ENCODE measurements at places on chromosomes 5 and 9.

DNA sequence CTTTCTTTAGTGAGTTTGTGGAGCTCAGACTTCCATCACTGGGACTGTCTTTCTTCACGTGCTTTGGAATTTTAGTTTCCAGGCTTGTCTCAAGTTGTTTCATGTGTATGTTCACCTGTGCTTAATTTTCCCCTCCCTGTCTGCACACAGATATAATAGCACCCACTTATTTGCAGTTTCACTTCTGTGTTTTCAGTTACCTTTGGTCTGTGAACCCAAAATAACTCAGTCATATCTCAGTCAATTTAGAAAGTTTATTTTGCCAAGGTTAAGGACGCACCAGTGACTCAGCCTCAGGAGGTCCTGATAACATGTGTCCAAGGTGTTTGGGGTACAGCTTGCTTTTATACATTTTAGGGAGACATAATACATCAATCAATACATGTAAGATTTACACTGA, 330.4 kb downstream of the ICE1 start:
- no peak for DNase-seq

DNA sequence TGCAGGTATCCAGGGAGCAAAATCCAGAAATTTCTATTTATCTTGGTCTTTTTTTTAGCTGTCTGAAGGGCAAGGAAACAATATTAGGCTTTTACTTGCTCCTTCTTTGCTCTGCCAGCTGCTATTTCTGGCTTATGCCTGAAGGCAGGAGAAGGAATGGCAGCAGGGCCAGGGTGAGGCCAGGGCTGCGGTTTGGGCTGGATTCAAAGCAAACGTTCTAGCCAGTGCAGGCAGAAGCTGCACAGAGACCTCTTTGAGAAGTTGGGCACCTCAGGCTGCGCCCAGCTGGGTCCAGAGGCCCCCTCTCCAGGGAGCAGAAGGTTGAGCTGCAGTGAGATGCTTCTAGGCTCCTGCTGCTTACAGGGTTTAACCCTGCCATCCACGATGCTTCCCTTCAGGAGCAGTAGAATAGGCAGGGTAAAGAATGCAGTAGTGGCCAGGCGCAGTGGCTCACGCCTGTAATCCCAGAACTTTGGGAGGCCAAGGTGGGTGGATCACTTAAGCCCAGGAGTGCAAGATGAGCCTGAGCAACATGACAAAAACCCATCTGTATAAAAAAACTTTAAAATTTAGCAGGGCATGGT, 201.2 kb downstream of the ADCY2 start:
- no peak for DNase-seq

DNA sequence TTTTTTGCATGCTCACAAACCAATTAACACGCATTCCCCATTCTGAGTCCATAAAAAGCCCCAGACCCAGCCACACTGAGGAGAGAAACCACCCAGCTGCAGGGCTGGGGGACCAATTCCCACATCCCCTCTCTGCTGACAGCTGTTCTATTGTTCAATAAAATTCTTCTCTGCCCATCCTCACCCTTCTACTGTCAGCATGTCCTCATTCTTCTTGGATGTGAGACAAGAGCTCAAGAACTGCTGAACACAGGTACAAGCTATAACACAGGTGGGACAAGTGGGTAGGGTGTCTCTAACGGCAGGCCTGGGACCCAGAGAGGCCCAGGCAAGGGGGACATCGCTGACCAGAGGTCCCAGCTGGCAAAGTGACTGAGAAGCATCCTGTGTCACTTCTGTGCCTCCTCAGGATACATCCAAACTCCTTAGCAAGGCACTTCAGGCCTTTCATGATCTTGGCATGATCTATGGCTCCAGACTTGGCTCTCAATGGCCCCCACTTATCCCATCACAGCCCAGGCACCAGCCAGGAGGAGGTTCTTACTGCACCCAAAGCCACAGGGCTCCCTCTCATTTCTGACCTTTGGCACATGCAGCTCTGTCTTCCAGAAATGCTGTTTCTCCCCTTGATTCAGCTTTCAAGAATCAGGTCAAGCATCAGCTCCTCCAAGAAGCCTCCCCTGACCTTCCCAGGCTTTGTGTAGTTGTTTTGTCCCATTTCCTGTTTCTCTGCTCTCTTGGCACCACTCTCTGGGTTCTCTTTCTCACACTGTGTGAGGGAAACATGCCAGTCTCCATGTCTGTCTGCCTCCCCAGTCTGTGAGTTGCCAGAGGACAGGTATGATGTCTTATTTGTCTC, 7.3 kb upstream of the ALDH1B1 start:
- no peak for DNase-seq

- no peak for DNase-seq
Measured at GRCh38 chr9:136264031-136264430, 18.4 kb upstream of the QSOX2 start.

GRCh38 chr9:134293611-134294152, 32.6 kb upstream of the RXRA start:
- DNase-seq = no peak

- no peak for DNase-seq
Measured at GRCh38 chr9:97536480-97536879, 35.0 kb downstream of the TMOD1 start.

DNA sequence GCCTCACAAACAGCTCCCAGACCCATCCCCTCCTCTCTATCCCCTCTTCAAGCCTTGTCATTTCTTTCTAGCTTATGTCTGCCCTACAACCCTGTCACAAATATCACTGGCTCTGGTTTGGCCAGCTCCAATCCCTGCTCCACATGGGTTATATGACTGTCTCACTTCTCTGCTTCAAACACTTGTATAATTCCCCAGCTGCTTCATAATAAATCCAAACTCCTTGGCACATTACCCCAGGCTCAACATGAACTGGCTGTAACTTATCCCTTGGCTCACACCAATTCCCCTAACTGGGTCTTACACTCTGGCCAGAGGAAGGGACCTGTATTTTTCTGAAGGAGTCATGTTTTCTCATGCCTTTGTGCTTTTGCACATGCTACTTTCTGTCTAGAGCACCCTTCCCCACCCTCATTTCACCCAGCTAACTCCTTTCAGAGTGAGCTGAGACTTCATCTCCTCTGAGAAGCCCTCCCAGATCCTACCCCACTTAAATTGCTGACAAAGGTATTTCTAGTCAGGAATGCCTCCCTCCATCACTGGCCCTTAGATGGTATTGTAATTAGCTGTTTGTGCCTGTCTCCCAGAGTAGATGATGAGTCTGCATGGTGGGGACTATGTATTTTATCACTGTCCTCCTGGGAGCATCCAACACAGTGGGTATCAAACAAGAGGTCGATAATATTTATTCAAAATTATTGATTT, 5.3 kb downstream of the PRXL2C start:
- DNase-seq = no peak

GRCh38 chr9:133951265-133951664, 40.9 kb downstream of the VAV2 start:
- no peak for DNase-seq

DNA sequence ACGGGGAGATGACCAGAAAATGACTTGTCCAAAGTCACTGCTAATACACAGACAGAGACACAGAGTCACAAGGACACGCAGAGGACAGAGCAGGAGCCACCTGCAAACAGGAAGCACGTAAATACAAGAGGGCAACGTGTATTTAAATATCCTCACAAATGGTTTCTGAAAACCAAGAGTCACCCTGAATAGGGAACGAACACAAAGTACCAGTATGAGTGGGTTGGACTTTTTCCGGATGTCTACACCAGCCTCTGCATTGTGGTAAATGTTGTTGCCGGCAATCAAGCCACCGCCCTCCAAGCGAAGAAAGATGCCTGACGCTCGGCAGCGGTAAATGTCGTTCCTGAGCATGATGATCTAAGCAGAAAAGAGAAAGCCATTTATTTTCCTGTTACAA, 44.5 kb downstream of the FBXO10 start:
- no peak for DNase-seq

GRCh38 chr5:115888027-115888426, 46.3 kb downstream of the AP3S1 start:
- DNase-seq = no peak

All from GOT3 (cell line).